GF-D8 (cell line): ENCODE measurements at places on chromosomes 3 and 15.
A peak's percentile ranks its signal among the peaks of the same experiment; 100 is the strongest.

DNA sequence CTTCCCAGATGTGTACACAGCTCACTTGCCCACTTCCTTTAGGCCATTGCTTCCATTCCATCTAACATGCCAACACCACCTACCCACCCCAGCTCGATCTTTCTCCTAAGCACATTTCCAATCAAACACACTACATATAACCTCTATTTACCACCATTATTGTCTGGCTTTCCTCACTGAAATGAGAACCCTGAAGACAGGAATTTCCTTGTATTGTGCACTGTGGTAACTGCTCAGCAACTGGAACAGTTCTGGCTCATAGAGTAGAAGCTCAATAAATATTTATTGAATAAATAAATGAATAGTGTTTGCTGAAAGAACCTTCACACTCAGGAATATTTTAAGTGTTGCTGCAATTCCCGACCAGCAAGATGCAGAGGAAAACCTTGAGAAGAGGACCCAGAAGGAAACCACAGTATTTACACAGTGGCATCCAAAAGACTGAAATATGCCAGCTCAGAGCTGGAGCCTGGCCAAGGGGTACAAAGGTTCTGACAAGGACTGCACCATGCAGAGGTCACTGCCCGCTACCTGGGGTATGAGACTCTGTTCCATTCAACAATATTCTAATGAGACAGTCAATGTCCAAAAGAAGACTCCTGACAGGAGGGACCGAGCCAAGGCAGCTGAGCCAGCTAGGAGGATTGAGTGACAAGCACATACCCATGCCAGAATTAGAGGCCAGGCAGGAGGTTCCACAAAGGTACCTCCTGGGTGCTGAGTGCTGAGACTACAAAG lies 168.8 kb downstream of the NUP210 start:
- DNase-seq, result no peak

DNA sequence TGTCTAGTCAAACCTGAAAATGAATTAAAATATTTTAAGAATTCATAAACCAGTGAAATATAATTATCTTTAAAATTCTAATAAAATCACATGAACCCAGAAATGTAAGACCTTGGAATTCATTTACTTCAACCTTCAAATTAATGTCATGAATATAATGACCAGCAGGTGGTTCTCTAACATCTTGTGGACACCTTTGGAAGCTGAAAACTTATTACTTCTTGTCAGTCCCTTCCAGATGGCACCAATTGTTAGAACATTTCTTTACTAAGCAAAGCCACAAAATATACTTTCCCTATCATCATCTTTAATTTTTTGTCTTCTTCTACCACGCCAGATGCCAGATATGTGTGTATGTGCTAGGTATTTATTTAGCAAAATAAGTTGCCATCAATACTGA lies 240.0 kb downstream of the MBNL1 start:
- DNase-seq, result no peak

DNA sequence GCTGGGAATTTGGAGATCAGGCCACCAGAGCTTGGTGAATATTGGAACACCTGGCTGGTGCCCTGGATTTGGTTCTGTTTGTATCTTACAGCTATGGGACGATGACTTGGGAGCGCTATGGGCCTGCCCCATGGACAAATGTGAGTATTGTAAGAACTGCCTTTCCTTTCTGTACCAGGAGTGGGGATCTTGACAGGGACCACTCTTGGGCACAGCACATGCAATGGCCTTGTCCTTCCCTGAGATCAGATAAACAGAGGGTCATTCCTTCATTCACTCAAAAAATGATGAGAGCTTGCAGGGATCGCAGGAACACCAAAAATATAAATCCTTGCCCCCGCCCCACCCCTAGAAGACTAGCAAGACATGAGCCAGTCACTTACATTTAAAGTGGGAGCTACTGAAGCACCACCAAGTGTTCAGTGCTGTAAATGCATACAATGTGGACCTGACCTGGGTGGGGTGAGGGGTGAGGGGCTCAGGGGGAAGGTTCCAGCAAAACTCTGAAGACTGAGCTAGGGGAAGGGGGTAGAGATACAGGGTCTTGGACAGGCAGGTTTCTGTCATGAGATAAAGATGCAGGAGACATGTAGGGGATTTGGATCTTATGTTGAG lies 2.7 kb upstream of the CRELD1 start:
- DNase-seq, result no peak

DNA sequence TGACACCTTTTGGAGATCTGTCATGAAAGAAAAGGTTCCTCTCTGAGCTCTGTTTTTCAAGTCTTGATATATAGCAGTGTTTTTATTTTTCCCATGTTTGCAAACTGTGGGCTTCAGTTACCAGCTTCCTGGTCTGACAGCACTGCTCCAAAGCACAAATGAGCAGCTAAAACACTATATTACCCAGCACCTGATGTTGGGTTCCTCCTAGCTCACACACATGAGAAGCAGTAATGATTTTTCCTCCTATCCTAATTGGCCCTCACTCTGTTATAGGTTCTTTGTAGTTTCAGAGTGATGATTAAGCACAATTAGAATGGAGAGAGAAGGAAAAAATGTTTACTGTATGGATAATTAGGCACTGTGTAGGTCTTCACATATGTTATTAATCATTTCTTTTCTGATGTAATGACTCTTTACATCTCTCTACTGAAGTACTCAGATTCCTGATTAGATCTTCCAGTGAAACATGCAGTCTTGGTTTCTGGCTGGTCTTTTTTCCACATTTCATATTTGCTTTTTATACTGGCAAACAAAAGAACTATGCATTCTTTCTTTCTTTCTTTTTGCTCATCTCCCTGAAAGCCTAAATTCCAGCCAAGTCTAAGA lies 939.7 kb downstream of the NSUN3 start:
- DNase-seq, result no peak

DNA sequence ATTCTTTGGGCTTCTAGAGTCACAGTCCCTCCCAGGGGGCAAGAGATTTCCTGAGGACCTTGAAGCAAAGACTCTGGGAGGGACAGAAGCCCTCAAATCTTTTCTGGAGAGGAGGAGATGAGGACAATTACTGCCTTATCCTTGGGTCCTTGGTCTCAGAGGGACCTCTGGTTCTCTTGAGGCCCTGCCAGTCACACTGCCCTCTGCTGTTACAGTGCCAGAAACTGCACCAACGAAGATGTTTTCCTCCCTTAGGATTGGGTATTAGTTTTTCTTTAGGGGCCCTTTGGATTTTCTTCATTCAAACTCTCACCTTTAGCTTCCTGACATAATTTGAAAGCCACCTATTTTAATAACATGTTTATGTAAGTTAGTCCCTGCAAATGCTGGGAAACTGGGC lies 58.2 kb upstream of the SCN5A start:
- DNase-seq, result no peak

DNA sequence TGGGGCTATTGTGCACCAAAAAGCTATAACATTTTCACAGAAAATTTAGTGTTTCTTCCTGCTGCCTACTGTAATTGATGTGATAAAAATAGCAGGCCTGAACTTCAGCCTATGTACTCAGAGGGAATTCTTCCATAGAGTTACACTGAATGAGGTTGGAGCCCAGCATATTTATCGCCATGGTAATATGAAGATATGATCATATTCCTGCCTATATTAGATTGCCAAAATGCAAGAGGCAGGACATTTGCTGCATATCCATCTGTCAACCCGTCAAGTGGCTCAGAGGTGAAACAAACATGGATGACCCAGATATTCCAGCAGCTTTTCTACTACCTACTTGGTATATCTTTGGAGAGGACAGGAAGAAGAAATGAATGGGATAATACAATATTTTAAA lies 1150.6 kb downstream of the TBL1XR1 start:
- no peak for DNase-seq

DNA sequence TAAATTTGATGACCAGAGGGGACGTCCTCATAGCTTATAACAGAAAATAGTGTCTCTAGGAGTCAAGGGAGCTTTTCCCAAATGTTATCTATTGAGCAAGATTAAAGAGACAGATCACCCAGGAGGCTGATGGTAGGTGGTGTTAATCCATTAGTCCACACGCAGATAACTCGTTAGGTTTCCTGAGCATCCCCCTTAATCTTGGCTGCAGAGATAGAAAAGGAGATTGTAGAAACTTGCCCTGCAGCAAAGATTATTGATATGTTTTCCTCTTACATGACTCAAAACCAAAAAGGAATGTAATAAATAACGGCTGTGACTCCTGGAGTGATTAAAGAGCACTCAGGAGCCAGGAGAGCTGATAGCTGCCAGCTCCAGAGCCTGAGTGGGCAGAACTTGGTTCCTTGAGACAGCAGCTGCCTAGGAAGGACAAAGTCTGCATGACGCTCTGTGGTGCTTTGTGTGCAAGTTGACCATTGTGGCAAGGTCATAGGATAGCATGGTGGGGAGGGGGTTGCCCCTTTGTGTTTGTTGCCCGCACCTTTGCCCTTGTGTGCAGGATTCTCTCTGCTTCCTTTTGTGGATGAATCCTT lies 234.8 kb downstream of the PTPRG start:
- DNase-seq, result no peak

DNA sequence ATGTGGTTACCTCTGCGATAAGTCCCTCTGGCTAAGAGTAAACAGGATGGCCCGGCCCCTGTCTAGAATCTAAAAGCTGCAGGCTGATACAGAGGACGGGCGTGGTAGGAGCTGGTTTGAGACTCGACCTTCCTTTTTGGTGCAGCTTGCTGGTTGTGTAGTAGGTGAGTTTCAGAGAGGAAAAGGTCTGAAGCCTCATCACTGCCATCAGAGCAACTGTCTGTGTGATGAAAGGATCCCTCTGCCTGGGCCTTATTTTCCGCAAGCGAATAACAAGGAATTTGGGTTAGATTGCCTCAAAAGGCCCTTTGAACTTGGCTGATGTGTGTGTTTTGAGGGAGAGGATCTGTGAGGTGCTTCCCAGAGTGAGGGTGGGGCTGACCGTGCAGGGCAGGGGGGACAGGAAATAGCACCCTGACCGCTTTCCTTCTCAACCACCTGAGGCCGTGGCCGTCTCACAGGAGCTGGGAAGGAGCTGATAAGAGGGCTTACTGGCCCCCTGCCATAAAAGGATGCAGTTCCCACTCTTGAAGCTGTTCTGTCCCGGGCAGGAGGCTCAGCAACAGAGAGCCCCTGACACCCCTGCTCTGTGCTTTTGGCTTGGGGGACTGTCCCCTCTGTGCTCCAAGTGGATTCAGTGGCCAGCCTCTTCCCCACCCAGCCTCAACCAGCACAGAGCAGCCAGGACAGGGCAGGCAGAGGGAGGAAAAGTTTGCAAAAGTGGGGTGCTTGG lies 45.6 kb upstream of the TFRC start:
- DNase-seq, result peak; percentile 3

DNA sequence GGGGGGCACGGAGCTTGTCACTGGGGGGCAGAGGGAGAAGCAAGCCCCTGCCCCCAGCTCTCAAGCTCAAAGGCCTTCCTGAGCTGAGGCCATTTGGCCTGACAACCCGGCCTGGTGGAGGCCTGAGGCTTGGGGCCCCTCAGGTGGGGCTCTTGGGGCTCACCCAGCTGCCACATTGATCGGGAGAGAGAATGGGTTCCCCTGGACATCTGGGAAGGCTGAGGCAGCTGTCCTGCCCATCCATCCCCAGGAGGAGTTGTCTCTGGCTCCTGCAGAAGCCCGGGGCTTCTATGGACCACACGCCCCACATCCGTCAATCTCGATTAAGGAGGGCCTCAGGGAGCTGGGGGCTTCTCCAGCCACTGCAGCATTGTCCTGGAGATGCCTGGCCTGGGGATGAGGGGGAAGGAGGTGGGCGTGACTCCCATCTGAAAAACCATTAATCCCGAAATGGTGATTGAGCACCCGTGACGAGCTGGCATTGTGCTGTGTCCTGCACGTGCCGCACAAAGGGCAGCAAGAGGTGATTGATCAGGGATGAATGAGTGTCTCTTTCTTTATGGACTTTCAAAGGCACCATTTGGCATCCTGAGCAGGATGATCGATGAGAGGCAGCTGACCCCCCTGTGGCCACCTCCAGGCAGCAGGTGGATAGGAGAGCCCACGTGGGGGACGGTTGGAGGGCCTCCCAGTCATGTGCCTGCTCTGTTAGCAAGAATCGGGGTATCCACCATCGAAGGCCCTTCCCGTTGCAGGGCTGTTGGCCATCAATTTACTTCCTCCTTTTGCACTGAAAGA lies 17.2 kb upstream of the CRABP1 start:
- DNase-seq, result no peak

DNA sequence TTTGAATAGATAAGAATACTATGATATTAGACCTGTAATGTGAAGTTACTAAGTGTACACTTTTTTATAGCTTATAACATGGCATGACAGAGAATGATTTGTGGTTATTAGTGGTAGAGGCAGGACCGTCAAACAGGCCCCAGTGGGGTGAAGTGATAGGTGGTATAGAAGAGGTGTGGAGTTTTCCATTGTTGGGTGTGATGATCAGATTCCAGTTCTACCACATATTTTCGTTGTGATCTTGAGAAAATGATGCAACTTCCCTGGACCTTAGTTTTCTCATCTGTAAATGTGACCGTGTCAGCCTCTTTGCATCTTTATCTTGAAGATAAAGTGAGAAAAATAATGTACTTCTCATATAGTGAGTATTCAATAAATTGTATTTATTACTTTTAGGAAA lies 30.3 kb upstream of the UTS2B start:
- no peak for DNase-seq

GRCh38 chr15:53837263-53837662 lies 77.8 kb upstream of the WDR72 start:
- DNase-seq, result no peak

GRCh38 chr3:10547841-10548783 lies 42.7 kb upstream of the ATP2B2 start:
- no peak for DNase-seq

DNA sequence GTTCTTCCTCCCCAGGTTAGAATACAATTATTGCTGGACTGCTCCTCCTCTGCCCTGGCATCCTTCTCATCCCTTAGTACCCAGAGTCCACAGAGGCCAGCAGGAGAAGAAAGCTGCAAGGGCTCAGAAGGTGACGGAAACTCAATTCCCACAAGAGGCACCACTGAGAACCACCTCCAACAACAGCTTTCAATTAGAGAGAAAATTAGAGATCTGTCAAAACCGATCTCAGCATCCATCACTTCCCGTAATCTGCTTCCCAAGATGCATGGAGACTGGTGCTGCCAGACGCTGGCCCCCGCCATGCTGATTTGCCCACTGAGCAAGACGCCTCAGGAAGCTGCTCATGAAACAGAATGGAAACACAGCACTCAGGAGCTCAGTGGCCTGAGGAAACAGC lies 135.0 kb upstream of the PRICKLE2 start:
- DNase-seq, result no peak

- no peak for DNase-seq
Observed at GRCh38 chr3:134232151-134232550, 18.5 kb downstream of the RYK start.

DNA sequence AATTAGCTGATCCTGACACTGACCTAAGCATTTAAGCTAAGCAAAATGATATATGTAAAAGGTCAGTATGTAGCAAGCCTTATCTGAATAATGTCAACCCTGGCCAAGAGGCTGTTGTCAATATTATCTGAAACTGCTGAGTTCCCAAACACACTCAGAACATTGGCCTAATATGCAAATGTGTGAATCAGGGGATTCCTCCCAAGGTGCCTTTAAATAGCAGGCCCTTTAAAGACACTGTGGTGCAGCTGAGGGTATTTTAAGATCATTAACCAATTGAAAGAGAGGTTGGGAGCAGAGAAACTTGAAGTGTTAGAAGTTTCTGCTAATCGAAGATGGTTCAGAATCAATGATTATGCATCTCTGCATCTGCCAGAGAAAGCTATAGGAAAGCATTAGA lies 207.0 kb downstream of the NTRK3 start:
- DNase-seq, result no peak
